ENCODE measurements at places on chromosomes 5 and 9. TPM values are rescaled to one million over a fixed set of nuclear protein-coding genes. Genes with fewer than 3 reads are reported as not detected.

The ISL1 gene
- not detected for total RNA-seq

The FOXI1 gene
- not detected for total RNA-seq

The SAPCD2 gene
- 17.3 TPM for total RNA-seq

The PCDHB14 gene
- under 0.01 TPM for total RNA-seq

The DCAF10 gene
- 9.6 TPM for total RNA-seq

The GLDC gene
- 1.8 TPM for total RNA-seq

The ADRA1B gene
- total RNA-seq: under 0.01 TPM

The PGM5 gene
- total RNA-seq: 0.86 TPM

The SH2D3C gene
- not detected for total RNA-seq

The TEK gene
- 2.3 TPM for total RNA-seq

The RAB3C gene
- not detected for total RNA-seq

The ZDHHC11 gene
- under 0.01 TPM for total RNA-seq
